ENCODE measurements at places on chromosomes 2 and 18.

GRCh38 chr2:238326801-238327365, 6.6 kb downstream of the TRAF3IP1 start:
- no peak for DNase-seq

DNA sequence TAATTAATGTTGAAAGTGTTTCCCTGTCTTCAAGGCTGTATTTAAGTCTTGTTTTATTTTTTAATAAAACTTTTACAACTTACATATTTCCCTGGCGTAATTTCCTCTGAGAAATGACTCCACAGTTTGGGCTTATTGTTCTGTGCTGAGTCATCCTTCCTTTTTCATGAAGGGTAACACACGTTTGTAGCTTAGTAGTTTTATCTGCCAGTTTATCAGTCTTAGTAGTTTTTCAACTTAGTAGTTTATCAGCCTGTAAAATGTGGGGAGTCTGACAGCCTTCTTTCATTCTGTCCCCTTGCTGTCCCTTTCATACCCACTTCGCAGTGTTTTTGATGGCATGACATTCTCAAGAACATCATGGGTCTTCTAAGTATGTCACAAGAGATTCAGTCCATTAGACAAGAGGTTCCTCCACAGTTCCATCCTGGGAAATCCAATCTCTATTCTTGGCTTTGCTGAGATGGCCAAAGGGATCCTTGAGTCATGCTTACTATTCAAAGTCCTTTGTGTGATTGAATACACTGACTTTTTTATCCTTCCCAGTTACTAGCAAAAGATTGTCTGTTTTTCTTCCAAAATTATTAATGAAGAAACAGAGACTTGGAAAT, 60.0 kb upstream of the SGPP2 start:
- DNase-seq: no peak

- no peak for DNase-seq
Observed at GRCh38 chr18:39172695-39173421, 1607.3 kb upstream of the CELF4 start.

- no peak for DNase-seq
Observed at GRCh38 chr2:43302182-43302960, 76.0 kb upstream of the ZFP36L2 start.

GRCh38 chr18:70428439-70428838, 139.6 kb downstream of the SOCS6 start:
- no peak for DNase-seq

- no peak for DNase-seq
Observed at GRCh38 chr18:6146307-6146661, 251.0 kb upstream of the TMEM200C start.

GRCh38 chr18:25111377-25112288, 240.3 kb downstream of the ZNF521 start:
- DNase-seq: no peak

DNA sequence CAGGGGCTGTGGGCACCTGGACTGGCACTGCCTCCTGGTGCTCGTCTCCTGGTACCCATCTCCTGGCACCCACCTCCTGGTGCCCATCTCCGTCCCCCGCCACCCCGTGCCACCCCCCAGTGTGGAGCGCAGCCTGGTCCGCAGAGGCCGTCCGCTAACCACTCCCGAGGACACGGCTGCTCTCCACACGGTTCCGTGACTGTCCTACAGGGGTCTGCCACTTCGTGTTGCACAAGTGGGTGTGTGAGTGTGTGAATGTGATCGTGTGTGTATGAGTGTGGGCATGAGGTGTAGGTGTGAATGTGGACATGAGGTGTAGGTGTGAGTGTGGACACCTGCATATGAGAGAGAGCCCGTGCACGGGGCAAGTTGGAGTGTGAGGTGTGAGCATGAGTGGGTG, 119.4 kb upstream of the HS6ST1 start:
- no peak for DNase-seq

- DNase-seq: no peak
Observed at GRCh38 chr2:26560892-26561291, 80.3 kb downstream of the CIB4 start.

DNA sequence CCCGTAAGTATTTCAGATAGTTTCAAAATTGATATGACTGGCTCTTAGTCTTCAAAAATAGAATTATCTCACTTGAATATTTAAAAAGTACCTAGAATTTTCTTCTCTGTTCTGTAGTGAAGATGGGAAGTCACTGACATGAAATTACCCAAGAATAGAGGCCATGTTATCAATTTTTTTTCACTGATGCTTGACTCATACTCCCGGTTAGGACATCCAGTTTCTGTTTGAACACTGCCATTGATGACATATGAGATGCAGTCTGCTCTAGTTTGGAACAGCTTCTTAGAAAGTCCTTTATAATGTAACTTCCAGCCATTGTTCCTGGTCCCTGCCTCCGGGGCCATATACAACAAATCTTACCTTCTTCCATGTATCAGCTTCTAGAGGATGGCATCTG, 26.0 kb downstream of the MAP3K20 start:
- DNase-seq: no peak

- no peak for DNase-seq
Observed at GRCh38 chr2:74029714-74030397, 45.1 kb downstream of the TET3 start.

DNA sequence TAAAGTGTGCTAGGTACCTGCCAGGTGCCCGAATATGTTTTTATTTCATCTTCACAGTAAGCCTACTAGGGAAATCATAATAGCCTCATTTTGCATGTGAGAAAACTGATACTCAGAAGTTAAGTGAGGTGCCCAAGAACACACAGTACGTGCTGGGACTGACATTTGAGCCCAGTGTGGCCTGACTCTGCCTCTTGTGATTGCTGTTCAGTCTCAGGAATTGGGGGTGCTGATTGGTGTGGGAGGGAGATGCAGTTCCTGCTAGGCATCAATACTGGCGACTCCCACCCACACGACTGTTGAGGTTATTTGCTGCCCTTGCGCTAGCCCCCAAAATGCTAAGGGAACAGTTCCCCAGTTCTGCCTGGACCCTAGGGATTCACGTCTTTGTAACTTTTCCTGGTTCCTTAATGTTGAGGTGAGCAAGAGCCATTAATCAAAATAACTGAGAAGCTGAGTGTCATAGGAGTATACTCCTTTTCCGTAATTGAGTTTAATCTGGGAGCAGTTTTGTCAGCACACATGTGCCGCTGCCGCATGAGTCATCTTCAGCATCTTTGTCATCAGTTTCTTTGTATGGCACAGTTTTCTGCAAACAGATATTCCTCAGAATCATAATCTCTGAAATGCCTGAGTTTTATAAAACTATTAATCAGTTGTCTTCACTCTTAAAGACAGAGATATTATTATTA, 120.7 kb downstream of the NCK2 start:
- no peak for DNase-seq

GRCh38 chr2:150610670-150611279, 123.3 kb upstream of the RND3 start:
- DNase-seq: no peak

DNA sequence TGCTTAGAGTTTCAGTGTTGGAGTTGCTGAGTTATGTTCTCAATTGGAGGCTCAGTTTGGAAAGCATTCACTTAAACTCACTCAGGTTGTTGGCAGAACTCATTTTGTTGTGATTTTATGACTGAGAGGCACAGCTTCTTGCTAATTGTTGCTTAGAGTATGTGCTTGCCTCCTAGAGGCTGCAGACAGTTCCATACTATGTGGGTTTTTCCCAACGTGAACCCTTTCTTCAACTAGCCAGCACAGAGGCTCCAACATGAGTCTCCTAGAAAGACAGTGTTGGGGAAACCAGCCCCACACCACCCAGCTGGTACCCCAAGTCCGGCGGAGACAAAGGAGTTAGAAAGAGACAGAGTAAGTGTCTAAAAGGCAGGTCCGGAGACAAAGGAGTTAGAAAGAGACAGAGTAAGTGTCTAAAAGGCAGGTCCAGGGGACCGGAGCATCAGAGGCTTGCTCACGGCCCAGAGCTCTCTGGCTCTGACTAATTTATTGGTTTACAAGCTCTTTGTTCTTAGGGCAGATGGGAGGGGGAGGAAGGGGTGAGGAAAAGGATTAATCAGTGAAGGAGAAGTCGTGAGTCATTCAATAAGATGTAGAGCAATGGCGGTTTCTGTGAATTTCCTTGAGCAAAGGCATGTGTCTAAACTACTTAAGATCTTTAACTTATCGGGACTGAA, 999.7 kb upstream of the LRRTM1 start:
- no peak for DNase-seq

DNA sequence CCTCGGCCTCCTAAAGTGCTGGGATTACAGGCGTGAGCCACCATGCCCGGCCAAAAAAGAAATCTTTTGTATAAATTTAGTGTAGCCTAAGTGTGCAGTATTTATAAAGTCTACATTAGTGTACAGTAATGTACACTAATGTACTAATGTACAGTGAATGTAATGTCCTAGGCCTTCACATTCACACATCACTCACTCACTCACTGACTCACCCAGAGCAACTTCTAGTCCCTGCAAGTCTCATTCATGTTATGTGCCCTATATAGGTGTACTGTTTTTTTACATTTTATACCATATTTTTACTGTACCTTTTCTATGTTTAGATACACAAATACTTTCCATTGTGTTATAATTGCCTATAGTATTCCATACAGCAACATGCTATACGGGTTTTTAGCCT, 254.9 kb downstream of the MYO3B start:
- no peak for DNase-seq

GRCh38 chr2:39469807-39470206, 32.7 kb upstream of the MAP4K3 start:
- DNase-seq: no peak

GRCh38 chr2:159195697-159196096, 90.8 kb downstream of the WDSUB1 start:
- DNase-seq: no peak

GRCh38 chr2:176830362-176830761, 382.2 kb upstream of the HNRNPA3 start:
- DNase-seq: peak; percentile 31

DNA sequence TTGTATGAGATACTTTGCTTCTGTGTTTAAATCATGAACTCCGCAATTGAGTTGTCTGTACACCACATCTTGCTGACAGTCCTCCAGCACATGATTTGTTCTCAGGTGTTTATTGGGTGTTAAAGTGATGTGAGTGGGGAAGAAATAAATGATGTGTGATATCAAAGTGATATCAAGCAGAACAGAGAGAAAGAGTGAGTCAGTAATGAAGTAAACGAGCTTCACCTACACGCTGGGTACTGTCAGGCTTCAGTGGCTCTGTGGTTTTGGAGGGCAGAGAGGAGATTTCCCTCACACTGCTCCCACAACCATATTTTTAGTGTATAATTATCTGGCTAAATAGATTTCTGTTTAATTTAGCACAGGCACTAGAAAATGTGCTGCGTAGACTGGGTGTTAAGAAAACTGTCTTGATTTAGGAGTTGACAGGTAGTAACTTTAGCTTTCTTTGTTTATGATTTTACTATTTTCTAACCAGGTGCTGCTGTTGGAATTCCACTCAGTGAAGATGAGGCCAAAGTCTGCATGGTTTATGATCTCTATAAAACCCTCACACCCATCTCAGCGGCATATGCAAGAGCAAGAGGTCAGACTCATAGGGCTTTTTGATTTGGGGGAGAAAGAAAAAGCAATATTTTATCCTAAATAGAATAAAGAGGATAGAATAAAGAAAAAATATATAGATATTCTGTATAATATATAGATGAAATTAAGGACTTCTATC, 21.2 kb downstream of the ATIC start:
- no peak for DNase-seq

GRCh38 chr2:106516864-106517263, 29.7 kb downstream of the CD8B2 start:
- no peak for DNase-seq

DNA sequence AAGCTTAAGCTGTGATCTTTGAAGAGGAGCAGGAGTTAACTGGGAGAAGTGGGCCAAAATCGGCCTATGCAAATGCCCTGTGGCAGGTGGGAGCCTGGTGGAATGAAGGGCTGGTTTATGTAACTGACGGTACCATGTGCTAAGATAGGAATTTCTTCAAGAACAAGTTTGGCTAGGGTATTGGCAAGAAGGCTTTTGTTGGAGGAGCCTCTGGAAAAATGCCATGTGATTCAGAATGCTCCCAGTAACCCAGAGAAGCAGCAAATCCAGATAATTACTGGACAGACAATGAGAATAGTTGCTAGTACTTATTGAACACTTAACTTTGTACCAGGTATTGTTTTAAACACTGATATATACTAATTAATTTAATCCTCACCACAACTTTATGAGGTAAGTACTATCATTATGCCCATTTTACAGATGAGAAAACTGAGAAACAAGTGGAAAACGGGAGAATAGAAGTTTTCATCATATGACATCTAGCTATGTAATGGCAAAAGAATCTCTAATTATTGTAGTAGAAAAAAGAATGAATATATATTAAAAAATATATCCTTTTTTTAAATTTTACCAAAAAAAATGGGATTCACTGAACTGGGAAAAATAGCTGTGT, 9.1 kb upstream of the FAM124B start:
- DNase-seq: no peak

- no peak for DNase-seq
Observed at GRCh38 chr2:44902217-44903137, 39.0 kb upstream of the SIX3 start.

DNA sequence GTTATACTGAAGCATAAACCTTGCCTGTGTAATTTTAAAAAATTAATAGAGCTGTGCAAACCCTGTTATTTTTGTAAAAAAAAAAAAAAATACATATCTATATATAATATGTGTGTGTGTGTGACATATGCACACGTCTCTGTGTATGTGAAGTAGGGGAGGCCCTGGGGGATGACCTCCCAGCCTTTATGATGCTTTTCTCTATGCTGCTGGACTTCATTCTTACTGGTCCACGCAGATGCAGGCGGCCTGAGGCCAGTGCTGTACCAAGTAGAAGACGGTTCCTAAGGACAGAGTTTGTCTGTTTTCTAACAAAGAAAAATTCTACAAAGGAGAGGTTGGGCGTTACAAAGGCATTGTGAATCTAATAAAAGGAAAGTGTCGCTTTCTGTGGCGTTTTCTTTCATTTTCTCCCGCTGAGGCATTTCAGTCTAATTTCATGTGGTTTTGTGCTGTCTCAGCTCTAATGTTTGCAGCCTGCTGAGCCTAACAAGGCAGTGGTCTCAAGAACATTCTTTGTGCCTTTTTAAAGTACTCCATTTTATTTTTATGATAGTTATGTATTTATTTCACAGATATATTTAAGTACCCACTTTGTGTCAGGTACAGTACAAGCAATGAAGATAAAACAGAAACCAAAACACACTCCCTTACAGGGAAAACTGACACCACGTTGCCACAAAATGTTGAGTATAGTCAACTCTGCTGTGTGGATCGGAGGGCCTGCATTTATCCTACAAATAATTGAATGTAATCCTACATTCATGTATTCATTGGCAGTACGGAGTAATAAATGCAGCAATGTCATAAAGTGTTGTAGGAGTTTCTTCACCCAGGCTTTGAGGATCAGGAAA, 118.0 kb downstream of the RAB3GAP1 start:
- no peak for DNase-seq

GRCh38 chr2:167602122-167602521, 645.3 kb downstream of the STK39 start:
- no peak for DNase-seq

GRCh38 chr2:238776003-238776760, 71.7 kb upstream of the TWIST2 start:
- no peak for DNase-seq

DNA sequence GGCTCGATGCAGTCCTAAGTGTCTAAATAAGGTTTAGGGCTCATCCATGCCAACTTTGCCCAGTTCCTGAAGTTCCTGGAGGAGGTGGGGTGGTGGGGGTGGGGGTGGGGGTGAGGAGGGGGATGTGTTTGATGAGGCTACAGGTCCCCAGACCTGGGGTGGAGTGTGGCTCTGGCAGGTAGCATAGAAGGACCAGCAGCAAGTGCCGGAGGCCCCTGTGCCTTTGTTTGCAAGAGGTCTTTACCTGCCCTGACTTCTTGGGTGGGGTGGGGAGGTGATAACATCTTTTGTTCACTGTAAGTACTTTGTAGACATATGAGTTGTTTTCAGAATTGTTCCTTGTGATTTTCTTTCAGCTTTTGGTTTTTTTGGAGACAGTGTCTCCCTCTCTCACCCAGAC, 10.0 kb downstream of the SH3BP4 start:
- DNase-seq: no peak
